Temporal lobe (tissue), 4 donors: ENCODE measurements at places on chromosomes 16 and 17. TPM values are rescaled to one million over a fixed set of nuclear protein-coding genes. Genes with fewer than 3 reads are reported as not detected.

Gene KRTAP2-2
- not detected for total RNA-seq

Gene TMEM256
- 29.7 TPM for total RNA-seq

Gene MVP
- total RNA-seq: 3.9 TPM

Gene CSH2
- not detected for total RNA-seq

Gene LCMT1
- total RNA-seq: 34.7 TPM

Gene EMC6
- total RNA-seq: 8.4 TPM

Gene FOXN1
- total RNA-seq: not detected

Gene CDT1
- 4.2 TPM for total RNA-seq

Gene SLC2A4
- total RNA-seq: 0.25 TPM

Gene KARS1
- total RNA-seq: 67.1 TPM

Gene TMEM100
- 3.9 TPM for total RNA-seq

Gene CRK
- 98.6 TPM for total RNA-seq

Gene HSF4
- total RNA-seq: 5.9 TPM

Gene KRT9
- total RNA-seq: not detected

Gene RND2
- 3.7 TPM for total RNA-seq

Gene MRPS7
- 29.3 TPM for total RNA-seq

Gene C16orf86
- total RNA-seq: 2.7 TPM

Gene EVPL
- under 0.01 TPM for total RNA-seq

Gene CCL1
- not detected for total RNA-seq

Gene TAC4
- total RNA-seq: not detected

Gene MRPL10
- 7.9 TPM for total RNA-seq

Gene MRC2
- total RNA-seq: 21.1 TPM

Gene CORO1A
- total RNA-seq: 19.2 TPM
